Non-pigmented ciliary epithelial cell (primary cell): ENCODE measurements at places on chromosomes 2 and 18.

- DNase-seq, result no peak
These were observed 35.8 kb downstream of the RBKS start for GRCh38 chr2:27854229-27854862.

DNA sequence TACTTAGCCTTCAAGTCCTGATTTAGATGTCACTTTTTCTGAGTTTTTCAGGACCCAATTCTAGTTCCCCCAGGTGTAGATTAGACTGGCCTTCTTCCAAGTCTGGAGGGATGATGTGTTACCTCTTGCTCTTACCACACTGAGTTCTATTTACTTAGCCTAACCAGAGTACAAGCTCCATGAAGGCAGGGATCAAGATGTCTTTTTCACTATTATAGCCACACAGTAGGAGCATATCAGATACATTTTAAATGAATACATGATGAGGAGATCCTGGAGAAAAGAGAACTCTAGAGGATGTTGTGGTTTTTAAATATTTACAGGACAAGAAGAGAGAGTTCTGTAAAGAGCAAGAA is 30.3 kb downstream of the TMEM87B start:
- DNase-seq, result no peak

DNA sequence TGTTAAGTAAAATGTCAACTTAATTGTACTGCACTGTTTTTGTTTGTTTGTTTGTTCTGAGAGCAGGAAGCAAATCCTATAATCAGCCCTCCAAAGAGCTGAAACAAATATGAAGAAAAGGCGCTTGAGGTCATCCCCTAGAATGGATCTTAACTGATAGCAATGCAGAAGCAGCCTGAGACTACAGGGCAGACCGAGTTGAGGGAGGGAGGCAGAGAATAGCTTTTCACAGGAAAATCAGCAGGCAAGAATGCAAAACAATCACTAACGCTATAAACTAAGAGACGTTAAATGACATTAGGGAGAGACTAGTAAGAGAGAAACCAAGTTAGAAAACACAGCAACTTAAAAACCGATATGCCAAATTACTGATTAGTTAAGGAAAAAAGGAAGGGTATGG is 37.2 kb downstream of the GALNT1 start:
- no peak for DNase-seq

- DNase-seq, result no peak
These were observed 94.7 kb upstream of the CDKL4 start for GRCh38 chr2:39338502-39338901.

DNA sequence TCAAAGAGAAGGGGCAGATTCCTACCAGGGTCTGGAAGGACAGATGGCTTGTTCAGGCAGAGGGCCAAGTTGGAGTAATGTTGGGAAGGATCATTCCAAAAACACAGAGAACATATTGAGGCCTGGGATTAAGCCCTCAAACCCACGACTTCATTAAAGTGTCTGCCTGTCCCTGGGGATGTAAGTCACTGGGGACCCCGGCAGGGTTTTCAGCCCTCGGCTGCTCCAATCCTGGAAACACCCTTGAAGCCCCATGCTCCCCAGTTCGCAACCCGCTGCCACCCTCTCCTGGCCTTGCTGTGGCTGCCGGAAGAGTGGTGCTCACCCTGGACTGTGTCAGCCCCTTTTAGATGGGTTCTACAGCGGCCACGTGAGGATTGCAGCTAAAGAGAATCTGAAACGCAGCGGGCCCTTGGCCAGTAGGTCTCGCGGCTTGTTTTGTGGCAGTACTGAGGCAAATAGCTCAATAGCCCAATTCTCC is 79.9 kb downstream of the EPAS1 start:
- no peak for DNase-seq

GRCh38 chr2:78546843-78547242 is 478.7 kb upstream of the REG3G start:
- DNase-seq, result no peak

DNA sequence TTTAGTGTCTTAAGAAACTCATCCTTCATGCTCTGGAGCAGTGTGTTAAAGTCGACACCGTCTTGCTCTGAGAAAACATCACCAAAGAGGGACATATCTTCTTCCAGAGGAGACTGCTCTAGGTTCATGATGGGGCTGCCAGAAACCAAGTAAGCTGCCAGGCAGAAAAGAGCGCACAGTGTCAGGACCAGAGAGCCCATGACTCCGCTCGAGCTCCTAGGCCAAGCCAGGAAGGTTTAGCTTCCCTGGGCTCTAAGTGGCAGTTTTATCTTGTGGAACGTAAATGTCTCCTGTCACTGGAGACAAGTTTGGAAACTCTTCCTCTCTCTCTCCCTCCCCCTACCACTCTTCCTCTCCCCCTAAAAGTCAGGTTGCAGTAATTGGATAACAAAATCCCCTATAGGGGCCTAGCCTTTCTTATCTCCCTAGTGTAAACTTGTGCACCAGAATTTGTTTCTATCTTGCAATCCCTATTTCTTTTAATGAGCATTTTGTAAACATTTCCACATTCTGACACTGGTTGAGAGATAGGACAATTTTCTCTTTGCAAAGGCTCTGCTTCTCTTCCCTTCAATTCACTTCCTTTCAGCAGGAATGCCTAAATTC is at the start of gene BMP10:
BMP10 (minus strand) TSS at position 239 of the 606 bp plus-strand sequence; CDS start at position 200, 39 bp downstream.
- DNase-seq, result no peak

- no peak for DNase-seq
These were observed 20.1 kb upstream of the YES1 start for GRCh38 chr18:832085-832681.

GRCh38 chr2:170883683-170884082 is 45.4 kb upstream of the GORASP2 start:
- no peak for DNase-seq

DNA sequence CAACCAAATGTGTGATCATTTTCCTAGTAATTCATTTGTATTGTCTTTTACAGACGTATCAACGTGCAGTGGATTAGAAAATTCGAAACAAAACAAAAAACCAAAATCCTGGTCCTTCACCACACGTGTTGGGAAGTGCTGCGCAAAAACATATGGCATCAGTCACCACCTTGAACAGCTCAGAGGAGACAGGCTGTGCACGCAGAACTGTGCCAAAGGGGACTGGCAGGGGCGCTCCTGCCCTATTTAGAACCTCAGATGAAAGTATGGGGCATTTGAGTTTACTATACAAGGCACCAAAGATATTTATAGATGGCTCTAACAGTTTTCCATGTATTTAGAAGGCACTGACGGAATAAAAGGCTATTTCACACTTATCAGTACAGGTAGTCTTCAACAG is 42.3 kb downstream of the NOL10 start:
- DNase-seq, result no peak

DNA sequence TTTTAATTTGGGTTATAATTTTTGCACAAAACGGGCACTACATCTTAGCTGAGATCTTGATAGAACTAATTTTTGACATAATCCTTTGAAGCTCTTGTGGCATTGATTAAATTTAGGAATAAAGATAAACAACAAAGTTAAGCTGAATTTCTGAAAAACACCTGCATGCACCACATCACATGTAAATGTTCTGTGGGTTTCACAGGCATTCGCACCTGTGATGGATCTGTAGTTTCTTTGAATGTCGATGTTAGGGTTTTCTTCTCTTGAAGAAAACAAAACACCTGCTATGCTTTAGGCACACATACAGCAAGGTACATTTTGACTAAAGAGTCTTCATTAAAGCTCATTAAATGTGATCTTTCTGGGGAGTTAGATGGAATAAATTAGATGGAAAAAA is 60.3 kb downstream of the RPIA start:
- no peak for DNase-seq

DNA sequence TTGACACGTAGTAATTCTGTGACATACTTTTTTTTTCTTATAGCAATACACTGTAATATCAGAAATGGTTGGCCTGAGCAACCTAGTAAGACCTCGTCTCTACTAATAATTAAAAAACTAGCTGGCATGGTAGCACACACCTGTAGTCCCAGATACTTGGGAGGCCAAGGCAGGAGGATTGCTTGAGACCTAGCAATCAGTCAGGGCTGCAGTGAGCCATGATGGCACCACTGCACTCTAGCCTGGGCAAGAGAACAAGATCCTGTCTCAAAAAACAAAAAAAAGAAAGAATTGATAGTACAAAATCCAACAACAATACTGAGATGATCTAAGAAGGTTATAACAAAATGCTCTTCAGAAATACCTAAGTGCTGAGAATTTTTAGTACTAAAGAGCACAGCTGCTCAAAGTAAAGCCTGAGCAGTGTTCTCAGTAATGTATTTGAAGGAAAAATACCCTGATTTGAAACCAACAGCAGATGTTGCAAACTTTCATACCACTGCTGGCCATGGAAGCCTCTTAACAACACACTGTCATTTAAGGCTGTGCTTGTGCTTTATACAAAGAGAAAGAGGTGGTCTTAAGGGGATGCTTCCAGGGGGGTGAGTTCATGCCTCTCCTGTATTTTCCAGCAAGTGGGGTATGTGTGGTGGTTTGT is 132.6 kb upstream of the CDCA7 start:
- no peak for DNase-seq

DNA sequence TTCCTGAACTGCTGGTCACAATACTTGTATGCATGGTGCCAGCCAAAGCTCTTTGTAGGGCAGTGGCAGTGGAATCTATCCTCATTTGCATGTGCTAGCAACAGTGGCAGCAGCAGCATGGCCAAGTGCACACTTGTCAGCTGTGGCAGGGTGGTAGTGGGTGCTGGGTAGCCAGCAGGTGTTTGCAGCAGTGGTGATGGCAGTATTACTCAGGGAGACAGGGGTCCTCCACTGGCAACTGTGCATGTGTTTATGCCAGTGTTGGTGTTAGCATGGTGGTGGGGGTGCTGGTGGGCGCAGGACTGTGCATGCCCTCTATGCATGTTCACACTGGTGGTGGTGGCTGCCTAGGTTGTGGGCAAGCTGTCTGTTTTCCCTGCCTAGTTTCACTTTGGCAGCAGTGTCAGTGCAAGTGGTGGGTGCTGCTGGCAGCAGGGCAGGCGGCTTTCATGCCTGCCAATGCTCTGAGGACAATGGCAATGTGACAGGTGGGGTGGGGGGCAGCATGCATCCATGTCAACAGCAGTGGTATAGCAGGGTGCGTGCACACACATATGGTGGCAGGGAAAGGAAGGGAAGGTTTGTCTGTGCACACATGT is 41.2 kb downstream of the GALNT13 start:
- no peak for DNase-seq

DNA sequence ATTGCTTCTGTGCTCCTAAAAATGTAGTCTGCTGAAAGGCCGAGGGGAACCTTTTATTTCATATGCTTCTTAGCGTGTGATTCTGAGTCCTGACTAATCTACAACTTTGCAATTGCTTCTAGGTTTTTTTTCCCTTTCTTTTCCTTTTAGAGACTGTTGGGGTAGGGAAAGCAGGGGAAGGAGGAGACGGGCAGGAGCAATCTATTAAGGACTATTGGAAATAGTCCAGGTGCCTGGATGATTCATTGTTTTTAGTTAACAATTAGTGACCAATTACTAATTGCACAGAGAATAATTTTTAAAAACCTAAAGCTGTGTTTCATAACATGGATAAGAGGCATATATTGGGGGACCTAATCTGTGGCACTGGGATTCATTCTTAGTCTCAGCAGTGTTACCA is 49.4 kb upstream of the STON1 start:
- no peak for DNase-seq

DNA sequence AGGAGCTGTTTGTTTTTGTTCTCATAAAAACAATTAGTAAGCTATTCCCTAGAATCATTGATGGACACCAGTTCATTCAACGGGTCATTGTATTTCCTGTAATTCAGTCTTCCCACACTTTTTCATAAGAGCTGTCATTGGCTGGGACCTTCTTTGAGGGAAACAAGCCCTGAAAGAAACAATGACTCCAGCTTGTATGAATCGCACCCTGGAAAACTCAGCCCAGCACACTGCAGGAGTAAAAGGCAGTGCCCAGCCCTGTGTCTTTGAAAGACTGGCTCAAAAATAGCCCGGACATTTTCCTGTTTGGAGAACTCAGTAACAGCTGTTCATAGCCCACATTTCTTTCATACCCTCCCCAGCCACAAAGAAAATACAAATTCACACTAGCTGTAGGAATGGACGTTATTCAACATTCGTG is 81.5 kb downstream of the NCKAP5 start:
- no peak for DNase-seq

- no peak for DNase-seq
These were observed 410.8 kb downstream of the PTPRM start for GRCh38 chr18:7977897-7978296.

DNA sequence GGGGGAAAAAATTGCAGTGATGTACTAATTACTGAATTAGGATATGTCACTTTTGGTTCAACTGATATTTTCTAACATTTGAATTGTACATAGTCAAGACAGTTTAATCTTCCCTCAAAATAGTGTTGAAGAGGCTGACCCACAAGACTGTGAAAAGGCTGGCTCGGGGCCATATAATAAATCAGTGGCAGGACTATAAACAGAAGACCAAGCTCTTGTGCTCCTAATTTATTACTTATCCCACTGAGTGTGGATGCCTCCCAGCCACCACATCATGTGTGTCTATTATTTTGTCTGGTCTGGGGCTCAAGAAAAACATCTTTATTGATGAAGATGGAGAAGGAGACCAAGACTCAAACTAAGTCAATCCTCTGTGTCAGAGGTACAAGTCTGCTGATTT is 64.4 kb downstream of the PLEKHM3 start:
- DNase-seq, result no peak

GRCh38 chr2:72895759-72896281 is 8.6 kb downstream of the SPR start:
- DNase-seq, result no peak

GRCh38 chr18:70425236-70425635 is 136.4 kb downstream of the SOCS6 start:
- no peak for DNase-seq

DNA sequence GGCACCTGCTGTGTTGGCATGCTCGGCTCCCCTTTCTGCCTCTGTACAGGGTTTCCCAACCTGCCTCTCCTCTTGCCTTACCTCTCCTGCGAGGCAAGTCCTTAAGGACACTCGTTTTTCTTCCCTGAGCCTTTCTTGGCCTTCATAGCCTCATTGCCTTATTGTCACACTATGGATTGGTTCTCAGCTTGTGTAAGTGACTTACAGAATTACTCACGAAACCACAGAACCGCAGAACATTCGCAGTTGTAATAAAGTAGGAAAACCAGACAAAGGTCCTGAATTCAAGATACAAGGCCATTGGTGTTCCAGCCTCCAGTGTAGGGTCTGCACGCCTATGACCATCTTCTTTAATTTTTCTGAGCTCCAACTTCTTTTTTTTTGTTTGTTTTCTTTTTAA is 317.6 kb upstream of the SMIM21 start:
- no peak for DNase-seq

GRCh38 chr2:191341436-191341835 is 96.2 kb downstream of the MYO1B start:
- DNase-seq, result no peak

DNA sequence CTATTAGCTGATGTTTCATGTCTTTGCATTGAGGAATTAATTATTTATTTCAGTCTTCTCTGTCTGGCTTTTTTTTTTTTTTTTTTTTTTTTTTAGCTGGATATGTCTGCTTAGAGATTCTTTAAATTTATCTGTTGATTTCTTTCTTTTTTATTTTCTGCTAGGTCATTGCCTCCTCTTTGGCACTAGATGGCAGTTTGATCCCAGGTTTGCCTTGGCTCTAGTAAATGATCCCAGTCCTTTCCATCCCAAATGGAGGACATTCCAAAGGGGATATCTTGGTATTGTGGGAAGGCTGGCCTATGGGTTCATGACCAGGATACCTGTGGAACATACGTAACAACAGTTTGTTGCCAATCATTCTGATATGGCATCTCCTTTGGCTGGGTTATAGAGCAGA is 339.5 kb upstream of the GCFC2 start:
- no peak for DNase-seq
